ENCODE measurements at places on chromosomes 1 and 21. TPM values are rescaled to one million over a fixed set of nuclear protein-coding genes. Genes with fewer than 3 reads are reported as not detected.

GRCh38 chr1:183806125-183806524 is 1.2 kb downstream of the RGL1 start:
- DNase-seq, result no peak
- no peaks in the 10 kb centered on the region for H3K36me3 ChIP-seq

DNA sequence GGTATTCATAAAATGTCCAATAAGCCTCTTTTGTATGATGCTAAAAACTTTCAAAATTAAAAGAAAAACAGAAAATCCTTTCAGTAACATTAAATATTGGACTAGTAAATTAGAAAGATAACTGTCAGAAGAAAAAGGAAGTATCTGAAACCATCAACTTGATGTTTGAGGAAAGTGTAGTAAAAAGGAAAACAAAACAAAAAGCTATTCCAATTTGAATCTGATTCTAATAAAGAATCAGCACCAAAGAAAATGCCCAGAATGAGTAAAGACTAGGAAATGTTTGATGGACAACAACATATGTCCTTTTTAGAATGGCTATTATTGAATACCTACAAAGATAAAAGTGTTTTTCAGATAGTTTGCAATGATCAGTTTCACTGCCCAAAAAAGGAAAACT is 79.9 kb upstream of the RBM34 start:
- no peak overlapping the region for H3K4me3 ChIP-seq
- H3K27ac ChIP-seq, result no peak overlapping the region
- H3K27me3 ChIP-seq, result no peaks in the 10 kb centered on the region

DNA sequence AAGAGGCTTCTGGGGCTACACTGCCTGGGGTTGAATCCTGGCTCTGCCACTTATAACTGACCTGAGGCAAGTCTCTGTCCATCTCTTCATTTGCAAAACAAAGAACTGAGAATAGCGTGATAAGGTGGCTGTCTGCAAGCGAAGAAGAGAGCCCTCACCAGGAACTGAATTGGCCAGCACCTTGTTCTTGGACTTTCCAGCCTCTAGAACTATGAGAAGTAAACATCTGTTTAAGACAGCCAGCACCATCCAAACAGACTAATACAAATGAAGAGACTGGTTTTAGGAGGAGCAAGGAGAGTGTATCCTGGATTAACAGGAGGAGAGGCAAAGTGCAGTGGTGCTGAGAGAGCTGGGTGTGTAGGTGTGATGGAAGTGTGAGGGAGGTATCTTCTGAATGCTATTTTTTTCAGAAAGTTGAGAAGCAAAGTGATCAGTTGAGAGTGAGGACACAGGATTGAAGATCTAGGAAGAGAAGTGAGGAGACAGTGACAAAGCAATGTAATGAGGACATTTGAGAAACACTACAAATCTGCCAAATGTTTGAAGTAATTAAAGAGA is 59.3 kb downstream of the CD58 start:
- H3K4me1 ChIP-seq, result no peaks in the 10 kb centered on the region
- no peak overlapping the region for H3K4me3 ChIP-seq
- no peak overlapping the region for H3K27ac ChIP-seq
- no peak for DNase-seq

DNA sequence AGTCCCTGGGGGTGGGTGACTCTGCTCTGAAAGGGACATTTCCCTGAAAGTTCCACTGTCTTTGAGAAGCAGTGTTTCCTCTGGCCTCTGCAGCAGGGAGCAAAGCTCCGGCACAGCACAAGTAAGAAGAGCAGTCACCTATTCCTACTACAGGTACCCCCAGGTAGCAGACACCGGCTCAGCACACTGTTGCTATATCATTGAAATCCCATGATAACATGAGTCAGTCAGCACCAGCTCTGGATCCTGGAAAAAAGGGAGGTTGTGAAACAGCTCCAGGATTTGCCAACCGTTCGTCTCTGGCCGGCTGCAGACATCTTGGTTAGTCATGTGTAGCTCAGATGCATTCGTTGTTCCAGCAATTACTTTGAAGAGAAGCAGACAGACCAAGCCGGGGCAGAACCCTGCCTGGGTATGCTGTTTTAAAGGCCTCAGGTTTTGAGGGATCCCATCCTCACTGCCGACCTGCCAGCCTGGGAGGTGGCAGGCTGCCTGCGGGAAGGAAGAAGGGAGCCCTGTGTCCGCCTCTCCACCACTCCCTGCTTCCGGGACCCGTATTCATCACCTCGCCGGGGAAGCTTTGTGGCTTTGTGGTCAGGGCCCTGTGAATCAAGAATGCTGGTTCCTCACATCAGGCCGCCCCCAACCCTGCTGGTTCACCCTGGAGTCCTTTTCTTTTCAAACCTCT is 139.2 kb downstream of the CLIC6 start:
- H3K27ac ChIP-seq, result peak overlapping the region; percentile 87
- no peaks in the 10 kb centered on the region for H3K27me3 ChIP-seq
- H3K4me3 ChIP-seq, result no peak overlapping the region
- no peaks in the 10 kb centered on the region for H3K36me3 ChIP-seq
- H3K4me1 ChIP-seq, result peaks cover 59% of the 10 kb centered on the region

GRCh38 chr1:54374766-54375165 is 31.4 kb downstream of the SSBP3 start:
- no peaks in the 10 kb centered on the region for H3K36me3 ChIP-seq
- no peak overlapping the region for H3K27ac ChIP-seq
- DNase-seq, result no peak
- H3K4me3 ChIP-seq, result no peak overlapping the region
- H3K27me3 ChIP-seq, result no peaks in the 10 kb centered on the region

DNA sequence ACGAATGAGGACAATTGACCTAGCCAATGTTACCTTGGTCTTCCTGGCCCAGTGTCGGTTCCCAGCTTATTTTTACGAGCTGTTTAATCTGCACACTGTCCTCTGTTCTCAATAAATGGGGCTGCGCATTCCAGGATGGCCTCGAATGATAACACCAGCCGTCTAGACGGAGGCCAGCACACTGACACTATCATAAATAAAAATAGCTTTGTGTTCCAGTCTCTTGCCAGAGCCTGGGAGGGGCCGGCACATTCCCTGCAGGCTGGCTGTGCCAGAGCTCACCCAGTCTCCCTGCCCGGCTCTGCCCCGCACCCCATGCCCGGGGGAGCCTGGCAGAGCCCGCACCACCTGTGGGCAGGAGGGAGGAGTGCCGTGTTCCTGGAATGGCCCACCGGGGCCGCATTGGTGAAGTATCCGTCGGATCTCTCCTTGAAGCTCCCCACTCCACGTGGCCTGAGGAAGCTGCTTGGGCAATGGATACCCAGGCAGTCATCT is 92.1 kb downstream of the SPSB1 start:
- peaks cover 30% of the 10 kb centered on the region for H3K4me1 ChIP-seq
- peak overlapping the region; percentile 23 for H3K27ac ChIP-seq
- no peak for DNase-seq
- H3K27me3 ChIP-seq, result no peaks in the 10 kb centered on the region
- H3K36me3 ChIP-seq, result no peaks in the 10 kb centered on the region

DNA sequence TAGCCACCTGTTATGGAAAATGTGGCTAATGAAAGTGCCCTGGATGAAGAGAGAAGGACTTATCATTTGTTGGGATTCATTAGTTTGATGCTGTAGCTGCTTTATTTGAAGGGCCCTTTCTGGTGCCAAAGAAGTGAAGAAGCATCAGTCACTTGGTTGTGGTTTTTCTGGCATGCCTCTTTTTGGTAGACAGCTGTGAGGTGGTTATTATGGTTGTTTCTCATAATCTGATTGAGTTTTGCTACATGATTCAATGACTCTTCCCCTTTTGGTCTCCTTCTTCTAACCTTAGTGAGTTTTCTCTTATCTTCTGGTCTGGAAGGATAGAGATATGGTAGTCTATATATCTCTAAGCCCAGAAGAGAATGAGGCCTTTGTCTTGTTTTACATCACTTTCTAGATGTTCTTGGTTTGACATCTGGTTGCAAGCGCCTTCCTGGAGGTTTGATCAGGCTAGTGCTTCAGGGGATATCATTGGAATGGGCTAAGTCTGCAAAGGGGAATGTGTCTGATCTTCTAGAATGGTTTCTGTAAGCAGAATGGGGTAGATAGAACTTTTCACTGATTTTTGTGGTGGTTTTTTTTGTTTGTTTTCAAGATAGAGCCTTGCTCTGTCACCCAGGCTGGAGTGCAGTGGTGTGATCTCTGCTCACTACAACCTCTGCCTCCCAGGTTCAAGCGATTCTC is 26.0 kb downstream of the ARID1A start:
- no peak overlapping the region for H3K4me3 ChIP-seq
- peaks cover 94% of the 10 kb centered on the region for H3K4me1 ChIP-seq
- H3K36me3 ChIP-seq, result no peaks in the 10 kb centered on the region
- no peaks in the 10 kb centered on the region for H3K27me3 ChIP-seq

DNA sequence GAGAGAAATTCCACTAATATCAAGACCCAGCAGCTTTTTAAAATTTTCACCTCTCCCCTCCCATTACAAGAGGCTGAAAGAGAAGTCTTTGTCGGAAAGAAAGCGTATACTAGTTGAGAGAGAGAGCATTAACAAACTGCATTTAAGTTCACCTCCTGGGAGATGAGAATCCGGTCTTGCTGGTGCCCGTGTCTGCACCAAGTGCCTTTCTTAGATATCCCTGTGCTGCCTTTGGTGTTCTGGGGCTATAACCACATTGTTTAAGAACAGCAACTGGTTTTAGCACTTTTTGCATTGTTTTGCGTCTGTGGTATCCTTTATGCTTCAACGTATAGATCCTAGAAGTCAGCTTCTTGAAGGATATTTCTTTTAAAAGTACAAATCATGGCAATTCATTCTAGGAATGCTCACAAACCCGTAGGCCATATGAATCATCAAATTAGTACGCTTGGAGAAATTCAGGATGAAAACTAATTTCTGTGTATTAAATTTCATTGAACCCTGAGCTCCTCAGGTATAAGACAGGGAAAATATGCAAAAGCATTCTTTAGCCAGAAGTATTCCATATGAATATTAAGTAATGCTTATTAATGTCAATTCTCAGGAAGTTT is 3.4 kb upstream of the RPE65 start:
- H3K27ac ChIP-seq, result no peak overlapping the region
- no peaks in the 10 kb centered on the region for H3K27me3 ChIP-seq
- DNase-seq, result no peak
- H3K4me1 ChIP-seq, result no peaks in the 10 kb centered on the region
- no peaks in the 10 kb centered on the region for H3K36me3 ChIP-seq

DNA sequence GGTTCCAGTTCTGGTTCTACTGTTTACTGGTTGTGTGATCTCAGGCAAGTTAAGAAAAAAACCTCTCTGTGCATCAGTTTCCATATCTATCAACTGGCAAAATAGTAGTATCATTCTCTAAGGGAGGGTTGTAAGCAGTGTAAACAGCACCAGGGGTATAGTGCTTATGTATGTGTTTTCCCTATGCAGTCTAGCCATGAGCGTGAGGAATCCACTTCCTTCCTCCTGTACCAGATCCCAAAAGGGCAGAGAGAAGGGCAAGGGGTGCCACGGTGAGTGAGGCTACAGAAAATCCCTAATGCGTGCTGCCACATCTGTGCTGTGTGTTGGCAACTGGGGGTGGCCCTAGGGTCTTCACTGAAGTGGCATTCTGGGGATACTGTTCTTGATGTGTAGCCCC is 18.4 kb upstream of the RNF19B start:
- H3K36me3 ChIP-seq, result no peaks in the 10 kb centered on the region
- H3K27me3 ChIP-seq, result no peaks in the 10 kb centered on the region
- no peak overlapping the region for H3K4me3 ChIP-seq
- DNase-seq, result no peak

- H3K36me3 ChIP-seq, result no peaks in the 10 kb centered on the region
- H3K4me1 ChIP-seq, result no peaks in the 10 kb centered on the region
- no peak overlapping the region for H3K4me3 ChIP-seq
- no peak for DNase-seq
Measured at GRCh38 chr1:97929874-97930851, 9.3 kb upstream of the DPYD start.

DNA sequence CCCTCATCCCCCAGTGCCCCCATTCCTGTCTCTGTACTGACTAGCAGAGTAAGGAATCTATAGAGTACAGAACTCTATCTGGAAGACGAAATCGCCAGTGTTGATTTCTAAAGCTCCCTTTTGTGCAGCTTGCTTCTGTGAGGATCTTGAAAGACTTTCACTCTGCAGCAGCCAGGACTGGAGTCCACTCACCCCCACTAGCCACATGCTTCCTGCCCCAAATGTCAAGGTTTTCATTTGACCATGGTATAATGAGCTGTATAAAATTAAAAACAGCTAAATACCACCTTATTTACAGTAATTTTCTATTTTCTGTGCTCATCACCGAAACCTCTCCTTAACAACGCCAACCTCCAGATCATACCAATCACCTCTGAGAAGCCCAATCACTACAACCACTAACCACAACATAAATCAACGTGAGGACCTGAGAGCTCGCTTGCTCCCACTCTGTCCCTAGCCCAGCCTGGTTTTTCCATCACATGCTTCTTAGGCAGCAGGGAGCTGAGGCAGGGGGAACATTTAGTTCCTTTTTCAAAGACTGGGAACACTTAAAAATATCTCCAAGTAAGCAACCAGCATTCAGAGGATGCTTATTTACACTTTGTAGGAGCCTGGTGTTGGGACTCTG is 56.1 kb upstream of the IRF2BP2 start:
- no peak for DNase-seq
- no peaks in the 10 kb centered on the region for H3K4me1 ChIP-seq
- H3K4me3 ChIP-seq, result no peak overlapping the region
- no peaks in the 10 kb centered on the region for H3K36me3 ChIP-seq

NR0B2 gene
- not detected for total RNA-seq

OR2L3 gene
- total RNA-seq, result not detected

VWA5B1 gene
- not detected for total RNA-seq

ABCD3 gene
- 16.2 TPM for total RNA-seq

Data from vagina (tissue), 2 donors.